ENCODE measurements at places on chromosomes 2 and 18. TPM values are rescaled to one million over a fixed set of nuclear protein-coding genes. Genes with fewer than 3 reads are reported as not detected.

DNA sequence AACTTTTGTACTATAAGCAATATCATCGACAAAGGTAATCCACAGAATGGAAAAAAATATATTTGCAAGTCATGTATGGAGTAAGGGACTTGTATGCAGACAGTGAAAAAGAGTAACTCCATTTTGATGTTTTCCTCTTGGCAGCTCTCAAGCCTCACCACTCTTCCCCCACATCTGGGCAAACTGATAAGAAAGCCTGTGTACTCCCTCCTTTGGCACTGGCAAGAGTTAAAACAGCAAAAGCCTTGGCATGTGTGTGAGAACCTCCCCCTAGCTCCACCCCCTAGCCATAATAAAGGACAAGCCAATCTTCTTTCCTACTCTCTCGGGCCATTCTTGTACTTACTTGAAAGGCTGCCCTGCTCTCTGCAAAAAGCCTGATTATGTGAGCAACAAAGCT is 335.2 kb downstream of the LRATD1 start:
- DNase-seq: no peak

GRCh38 chr2:208830203-208830602 is 423.6 kb downstream of the PTH2R start:
- DNase-seq: no peak

GRCh38 chr2:109448946-109449788 is 164.6 kb downstream of the SEPTIN10 start:
- peak; percentile 38 for DNase-seq

GRCh38 chr2:205815673-205816072 is 133.4 kb downstream of the NRP2 start:
- DNase-seq: no peak

GRCh38 chr2:28390746-28391563 is 1.7 kb upstream of the FOSL2 start:
- DNase-seq: peak; percentile 77

DNA sequence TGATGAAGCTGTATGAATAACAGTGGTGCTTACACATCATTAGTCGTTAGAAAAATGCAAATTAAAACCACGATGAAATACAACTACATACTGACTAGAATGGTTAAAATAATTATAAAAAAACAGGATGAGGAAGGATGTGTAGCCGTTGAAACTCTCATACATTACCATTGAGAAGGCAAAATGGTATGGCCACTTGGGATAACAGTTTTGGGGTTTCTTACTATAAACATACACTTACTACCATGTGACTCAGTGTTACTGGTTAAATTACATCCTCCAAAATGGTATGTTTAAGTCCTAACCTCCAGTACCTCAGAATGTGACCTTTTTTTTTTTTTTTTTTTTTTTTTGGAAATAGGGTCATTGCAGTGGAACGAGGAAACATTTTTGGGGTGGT is 58.4 kb downstream of the UBE2E3 start:
- peak; percentile 4 for DNase-seq

DNA sequence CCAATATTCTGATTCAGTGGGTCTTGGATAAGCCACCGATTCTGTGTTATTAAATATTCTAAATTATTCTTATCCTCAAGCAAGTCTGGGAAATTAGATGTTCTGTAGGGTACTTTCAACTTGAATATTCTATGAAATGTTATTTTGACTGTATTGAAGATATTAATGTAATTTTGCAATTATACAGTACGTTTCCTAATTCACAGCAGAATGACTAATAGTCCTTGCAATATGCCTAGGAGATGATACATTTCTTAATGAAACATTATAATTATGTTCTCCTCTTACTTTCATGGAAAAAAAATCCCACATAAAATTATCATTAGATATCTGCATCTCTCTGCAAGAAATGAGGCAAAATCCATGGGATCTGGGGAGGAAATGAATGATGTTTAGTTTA is 46.2 kb upstream of the PLA2R1 start:
- no peak for DNase-seq

- DNase-seq: peak; percentile 6
Observed at GRCh38 chr18:58359620-58360019, 269.3 kb downstream of the ALPK2 start.

GRCh38 chr2:138711812-138712211 is 68.4 kb downstream of the NXPH2 start:
- no peak for DNase-seq

DNA sequence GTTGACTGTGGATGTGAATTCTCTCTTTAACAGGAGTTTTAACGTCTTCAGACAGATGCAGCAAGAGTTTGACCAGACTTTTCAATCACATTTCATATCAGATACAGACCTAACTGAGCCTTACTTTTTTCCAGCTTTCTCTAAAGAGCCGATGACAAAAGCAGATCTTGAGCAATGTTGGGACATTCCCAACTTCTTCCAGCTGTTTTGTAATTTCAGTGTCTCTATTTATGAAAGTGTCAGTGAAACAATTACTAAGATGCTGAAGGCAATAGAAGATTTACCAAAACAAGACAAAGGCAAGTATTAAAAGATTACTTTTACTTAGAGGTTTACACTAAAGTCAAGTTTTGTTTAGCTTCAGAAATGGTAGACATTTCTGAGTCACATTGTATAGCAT is 30.2 kb upstream of the TYMS start:
- no peak for DNase-seq

- no peak for DNase-seq
Observed at GRCh38 chr18:5503740-5504139, 40.1 kb downstream of the EPB41L3 start.

GRCh38 chr2:10360850-10361588 is 58.3 kb downstream of the HPCAL1 start:
- DNase-seq: peak; percentile 36

Gene C1QL2
- not detected for total RNA-seq

DNA sequence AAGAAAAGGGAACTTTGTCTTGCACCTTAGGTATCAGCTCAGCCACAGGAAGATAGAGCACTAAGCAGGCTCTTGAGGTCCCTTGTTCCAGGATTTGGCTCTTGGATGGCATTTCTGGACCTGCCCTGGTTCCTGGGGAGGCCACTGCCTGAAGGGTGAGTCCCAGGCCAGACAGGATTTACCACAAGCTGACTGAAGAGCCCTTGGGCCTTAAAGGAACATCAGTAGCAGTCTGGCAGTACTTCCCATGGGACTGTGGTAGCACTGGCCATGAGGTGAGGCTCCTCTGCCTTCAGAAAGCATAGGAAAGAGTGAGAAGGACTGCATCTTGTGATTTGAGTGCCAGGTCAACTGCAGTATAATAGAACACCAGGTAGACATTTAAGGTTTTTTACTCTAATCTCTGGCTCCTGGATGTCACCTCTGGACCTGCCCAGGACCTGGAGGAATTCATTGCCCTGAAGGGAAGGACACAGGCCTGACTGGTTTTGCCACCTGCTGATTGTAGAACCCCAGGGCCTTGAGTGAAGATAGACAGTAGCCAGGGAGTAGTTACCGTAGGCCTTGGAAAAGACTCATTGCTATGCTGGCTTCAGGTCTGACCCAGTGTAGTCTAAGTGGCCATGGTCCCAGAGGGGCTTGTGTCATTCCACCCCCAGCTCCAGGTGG is 154.4 kb upstream of the CREB1 start:
- no peak for DNase-seq

DNA sequence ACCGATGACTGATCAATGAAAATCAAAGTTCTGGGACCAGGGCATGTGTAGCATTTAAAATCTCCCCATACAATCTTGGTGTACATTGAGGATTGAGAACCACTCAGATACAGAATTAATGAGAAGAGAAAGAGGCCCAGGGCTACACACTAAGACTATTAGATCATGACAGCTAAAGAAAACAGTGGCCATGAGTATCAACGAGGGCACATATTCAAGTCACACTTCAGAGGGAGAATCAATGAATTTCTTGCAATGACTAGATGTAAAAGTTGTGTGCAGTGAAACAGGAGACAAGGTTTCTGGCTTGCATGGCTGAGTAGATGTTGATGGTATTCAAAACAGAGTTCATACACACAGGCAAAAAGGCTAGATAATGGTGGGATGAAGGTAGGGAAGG is 29.1 kb downstream of the METTL8 start:
- no peak for DNase-seq

GRCh38 chr2:218780851-218781690 is 876 bp upstream of the CYP27A1 start:
- DNase-seq: no peak

- no peak for DNase-seq
Observed at GRCh38 chr2:46893269-46893939, 22.2 kb downstream of the MCFD2 start.

- no peak for DNase-seq
Observed at GRCh38 chr2:32874931-32875330, 71.8 kb upstream of the LTBP1 start.

DNA sequence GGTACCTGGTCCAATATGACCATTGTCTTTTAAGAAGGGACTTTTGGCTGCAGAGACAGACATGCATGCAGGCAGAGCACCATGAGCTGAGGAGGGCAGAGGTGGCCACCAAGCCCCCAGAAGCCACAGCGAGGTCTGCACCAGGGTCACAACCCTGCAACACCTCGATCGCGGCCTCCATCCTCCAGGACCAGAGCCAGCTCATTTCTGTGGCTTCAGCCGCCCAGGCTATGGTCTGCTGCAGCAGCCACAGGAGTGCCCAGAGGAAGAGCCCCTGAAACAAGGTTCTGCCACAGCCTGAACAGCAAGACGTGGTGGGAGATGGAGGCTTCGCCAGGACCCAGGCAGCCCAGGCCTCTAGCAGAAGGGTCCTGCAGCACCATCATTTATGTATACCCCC is 53.9 kb downstream of the ANKMY1 start:
- no peak for DNase-seq

Gene SLC23A3
- 0.86 TPM for total RNA-seq

Measured in Daoy (cell line).